ENCODE measurements at places on chromosomes 12 and 14.

DNA sequence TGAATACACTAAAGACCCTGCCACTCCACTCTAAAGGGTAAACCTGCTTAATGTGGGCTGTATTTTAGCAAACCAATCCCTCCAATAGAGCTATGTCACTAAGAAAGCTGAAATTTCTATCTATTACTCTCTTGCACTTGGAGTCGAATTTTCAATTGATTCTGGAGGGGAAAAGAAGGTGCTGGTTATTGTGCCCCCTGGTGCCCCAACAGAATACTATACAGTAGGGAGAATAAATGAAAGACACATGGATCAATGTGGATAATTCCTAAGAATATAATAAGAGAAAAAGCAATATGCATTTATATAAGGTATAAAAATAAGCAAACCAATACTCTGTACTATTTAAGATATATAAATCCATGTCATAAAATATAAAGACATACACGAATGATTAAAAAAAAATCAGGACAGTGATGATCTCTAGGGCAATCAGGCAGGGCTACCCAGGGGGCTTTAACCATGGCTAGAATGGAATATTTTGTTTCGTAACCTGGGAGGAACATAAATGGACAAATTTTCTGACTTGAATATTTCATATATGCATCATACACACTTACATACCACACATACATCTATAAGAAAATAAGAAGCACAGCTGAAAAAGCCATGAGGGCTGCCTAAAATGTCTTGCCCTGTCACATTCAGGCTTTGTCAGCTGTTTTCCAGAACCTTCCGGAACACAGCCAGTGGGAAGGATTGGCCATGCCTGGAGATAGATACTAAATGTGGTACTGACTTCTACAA, 54.4 kb downstream of the EFCAB11 start:
- peak; percentile 12 for DNase-seq

DNA sequence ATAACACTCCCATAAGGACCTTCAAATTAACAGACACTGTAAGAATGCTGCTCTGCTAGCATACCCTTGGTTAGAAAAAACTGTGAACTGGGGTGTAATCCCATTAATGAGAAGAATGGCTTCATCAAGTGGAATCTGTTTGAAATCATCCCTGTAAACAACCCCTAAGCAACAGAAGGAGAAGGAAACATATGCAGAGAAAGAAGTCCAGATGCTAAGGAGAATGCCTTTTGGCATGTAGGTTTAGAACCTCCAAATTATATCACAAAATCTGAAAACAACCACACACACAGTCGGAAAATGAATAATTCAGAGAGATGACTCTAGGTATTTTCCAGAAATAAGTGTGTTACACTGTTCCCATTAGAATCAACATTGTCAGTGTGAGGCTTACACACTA, 140.2 kb downstream of the NUAK1 start:
- DNase-seq = no peak

DNA sequence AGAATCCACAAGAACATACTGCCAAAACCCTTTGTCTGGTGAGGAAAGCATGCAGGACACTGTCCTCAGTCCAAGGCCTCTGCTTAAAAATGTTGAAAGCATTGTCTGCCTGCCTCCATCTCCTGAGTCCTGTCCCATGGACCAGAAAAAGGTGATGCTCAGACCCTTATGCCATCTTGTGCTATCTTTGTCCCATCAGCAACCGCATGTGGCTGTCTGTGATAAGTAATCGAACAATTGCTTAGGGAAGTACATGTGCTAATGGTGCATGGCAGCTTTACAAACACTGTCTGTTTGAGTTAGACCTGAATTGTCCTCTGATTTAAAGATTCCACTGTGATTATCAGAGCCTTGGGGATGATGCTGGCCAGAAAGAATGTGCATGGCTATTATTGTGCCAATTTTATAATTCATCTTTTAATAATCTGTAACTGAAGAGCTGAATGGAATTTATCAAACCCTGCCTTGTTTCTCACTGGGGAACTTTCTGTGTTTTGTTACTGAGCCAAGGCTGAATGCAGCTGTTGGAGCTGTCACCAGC, 177.5 kb downstream of the DACT1 start:
- no peak for DNase-seq

GRCh38 chr14:38553586-38553985, 297.7 kb upstream of the CLEC14A start:
- DNase-seq = no peak

DNA sequence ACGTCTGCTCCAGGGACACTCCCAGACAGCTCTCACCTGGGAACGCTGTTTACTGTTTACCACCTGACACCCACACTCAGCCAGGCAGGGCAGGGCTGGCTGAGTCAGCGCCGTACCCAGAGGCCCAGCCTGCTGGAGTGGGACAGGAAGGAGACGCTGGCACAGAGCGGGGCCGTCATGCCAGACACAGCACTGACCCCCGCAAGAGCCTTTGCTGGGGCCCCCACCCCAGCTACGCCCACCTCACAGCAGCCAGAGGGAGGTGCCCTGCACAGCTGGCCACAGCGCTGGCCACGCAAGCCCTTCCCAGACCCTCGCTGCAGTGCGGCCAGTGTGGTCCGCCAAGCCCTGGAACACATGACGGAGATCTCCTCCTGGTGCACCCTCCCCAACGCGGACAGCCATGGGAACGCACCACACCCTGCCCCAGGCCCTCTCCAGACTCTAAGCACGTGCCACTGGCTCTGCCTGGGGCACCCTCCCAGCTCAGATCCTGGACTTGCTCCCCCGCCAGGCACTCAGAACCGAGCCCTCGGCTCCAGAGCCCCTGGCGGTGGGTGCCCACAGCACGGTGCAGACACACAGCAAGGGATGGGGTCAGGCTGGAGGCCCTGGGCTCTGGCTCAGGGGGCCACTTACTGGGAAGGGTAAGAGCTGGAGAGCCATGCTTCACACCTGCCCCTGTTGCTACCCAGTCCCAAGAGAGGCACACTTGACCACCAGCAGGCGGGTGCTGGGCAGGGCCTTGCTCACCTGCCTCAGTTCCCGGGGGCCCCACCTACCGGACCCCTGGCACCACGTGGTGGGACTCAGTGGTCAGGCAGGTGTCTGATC, 5.7 kb downstream of the AHNAK2 start:
- no peak for DNase-seq

- no peak for DNase-seq
These were observed 12.2 kb upstream of the FOXG1 start for GRCh38 chr14:28754209-28754985.
